ENCODE measurements at places on chromosomes 5 and 9. TPM values are rescaled to one million over a fixed set of nuclear protein-coding genes. Genes with fewer than 3 reads are reported as not detected.

PPP2R2B gene
- total RNA-seq: 3.9 TPM

DBH gene
- not detected for total RNA-seq

DNA sequence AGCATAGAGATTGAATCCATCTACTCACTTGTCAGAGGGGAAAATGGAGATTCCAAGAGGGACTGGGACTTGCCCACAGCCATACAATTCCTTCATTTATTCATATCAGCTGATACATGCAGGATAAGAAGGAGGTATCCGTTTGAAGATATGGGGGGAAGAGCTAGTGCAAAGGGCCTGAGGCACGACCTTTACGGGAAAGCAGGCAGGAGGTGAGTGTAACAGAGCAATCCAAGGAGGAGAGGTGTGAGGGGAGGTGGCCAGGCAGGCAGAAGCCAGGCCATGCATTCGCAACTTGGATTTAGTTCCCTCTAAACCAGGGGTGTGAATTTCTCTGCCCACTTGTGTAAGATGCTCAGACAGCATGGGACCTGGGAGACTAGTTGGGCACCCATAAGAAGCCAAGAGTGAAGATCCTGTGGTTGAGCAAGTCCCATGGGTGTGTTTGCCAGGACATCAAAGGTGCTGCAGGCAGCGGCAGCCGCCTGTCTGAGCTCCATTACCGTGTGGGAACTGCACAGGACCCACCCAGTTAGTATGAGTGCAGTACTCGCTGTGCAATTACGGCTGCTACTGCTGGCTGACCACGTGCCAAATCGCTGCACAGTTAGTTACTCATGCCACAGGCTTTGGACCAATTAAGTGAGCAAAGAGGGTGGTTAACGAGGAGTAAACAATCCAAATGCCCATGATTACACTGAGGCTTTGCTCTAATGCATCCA, 31.4 kb upstream of the FAT2 start:
- no peak for DNase-seq

DNA sequence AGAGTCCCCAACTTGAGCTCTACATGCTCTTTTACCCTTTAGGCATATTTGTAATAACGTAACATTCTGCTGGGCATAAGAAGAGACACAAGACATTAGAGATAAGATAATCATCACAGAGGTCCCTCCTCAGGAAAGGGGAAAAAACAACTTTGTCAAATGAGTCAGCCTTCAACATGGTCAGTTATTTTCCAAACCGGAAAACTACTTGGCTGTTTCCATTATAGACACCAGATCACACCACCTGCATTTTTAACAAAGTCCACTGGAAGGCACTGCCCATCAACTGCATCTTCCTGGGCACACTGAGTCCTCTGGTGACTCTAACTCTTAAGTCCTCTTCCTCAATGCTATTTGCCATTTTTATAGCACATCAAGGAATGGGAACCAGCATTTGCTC, 221.8 kb downstream of the FAM114A2 start:
- no peak for DNase-seq

PPIP5K2 gene
- 19.5 TPM for total RNA-seq

DNA sequence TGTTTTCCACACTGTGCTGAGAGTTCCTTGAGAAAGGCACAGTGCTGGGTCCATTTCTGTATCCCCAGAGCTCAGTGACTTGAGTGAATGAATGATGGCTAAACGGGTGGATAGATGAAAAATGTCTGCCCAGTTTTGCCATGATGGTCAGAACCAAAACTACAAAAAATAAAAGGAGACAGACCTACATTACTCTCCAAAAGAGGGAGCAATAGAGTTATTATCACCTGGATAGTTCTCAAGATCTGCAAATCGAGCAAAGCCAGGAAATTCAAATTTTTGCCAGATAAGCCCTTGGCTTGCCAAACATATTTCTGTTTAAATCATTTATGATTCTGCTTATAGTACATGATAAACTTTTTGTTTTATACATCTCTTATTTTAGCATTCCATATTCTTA, 214.2 kb upstream of the ZNF462 start:
- no peak for DNase-seq

DNA sequence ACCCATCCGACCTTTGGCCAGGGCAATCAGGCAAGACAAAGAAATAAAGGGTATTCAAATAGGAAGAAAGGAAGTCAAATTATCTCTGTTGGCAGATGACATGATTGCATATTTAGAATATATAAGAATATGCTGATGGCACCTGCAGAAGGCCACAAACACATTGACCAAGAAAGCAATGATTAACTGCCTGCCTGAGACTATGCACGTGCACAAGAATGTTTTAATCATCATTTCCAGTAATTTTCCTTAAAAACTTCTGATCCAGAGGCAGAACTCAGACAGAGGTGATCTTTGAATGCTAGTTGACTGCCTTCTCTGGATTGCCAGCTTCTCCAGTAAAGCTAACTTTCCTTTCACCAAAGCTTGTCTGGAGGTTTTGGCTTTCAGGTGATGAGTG, 260.2 kb downstream of the DTWD2 start:
- no peak for DNase-seq

GRCh38 chr9:101307051-101307450, 77.8 kb downstream of the BAAT start:
- no peak for DNase-seq

DNA sequence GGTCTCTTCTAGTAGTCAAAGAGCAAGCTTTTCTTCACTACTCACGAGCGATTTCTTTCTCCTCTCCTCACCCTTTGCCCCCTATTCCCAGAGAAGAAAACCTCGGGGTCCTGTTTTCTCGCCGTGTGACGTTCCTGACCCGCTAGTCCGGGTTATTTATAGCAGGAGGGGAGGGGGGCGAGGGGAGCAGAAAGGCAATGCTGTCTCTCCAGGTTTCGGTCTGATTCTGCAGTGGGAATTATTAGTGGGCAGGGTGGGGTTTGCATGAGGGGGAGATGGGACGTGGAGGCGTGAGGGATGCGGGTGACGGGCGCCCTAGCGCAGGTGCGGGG, 847 bp upstream of the GABRB2 start:
- no peak for DNase-seq

ZBTB26 gene
- 2.9 TPM for total RNA-seq

OR1J2 gene
- not detected for total RNA-seq

PPP3R2 gene
- total RNA-seq: not detected

RPS14 gene
- 3,646 TPM for total RNA-seq

- DNase-seq: no peak
These were observed 471.3 kb downstream of the LRRC70 start for GRCh38 chr5:63049935-63050334.

GRCh38 chr5:130155345-130156011, 251.2 kb downstream of the CHSY3 start:
- DNase-seq: no peak

DNA sequence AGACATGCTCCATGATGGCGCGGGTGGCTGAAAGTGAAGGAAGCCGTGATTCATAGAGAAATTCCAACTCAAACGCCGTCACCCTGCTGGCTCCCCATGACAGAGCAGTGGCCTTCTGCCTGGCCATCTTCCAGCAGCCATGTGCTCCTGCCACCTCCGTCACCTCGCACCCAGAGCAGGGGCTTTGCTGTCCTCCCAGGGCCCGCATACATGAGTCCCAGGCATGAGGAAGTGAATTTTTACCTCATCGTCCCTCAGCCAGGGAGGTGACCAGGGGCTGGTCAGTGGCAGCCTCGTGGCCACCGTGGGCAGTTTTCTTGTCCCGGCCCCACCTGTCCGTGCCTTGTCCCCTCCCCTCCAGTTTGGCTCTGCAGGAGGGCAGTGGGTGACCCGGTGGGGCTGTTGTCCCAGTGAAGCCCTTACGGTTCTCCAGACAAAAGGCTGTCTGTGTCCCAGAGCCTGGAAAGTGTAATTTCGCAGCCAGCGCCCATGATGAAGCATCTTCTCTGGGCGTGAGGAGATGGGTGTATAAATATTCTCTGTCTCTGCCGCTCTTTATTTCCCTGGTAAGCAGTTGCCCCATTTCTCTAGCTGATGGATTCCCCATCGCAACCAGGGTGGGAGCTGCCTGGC, 124.0 kb upstream of the LMX1B start:
- DNase-seq: no peak

DNA sequence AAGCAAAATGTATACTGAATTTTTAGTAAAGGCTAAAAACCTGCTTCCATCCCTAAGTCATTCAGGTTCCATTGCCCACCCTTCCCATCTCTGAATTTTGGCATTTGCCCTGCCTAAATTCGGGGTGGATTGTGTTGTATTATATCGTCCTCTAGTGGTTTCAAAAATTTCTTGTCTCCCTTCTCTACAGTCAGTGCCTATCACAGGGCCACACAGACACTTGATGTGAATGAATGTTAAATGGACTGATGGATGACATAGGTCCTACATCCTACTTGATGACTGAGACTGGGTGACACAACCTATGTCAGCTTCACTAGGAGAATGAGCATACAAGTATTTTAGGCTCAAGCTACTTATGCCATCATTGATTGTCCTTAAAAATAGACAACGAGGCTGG, 45.6 kb upstream of the SLC30A5 start:
- no peak for DNase-seq

GRCh38 chr5:1788828-1789227, 10.8 kb downstream of the MRPL36 start:
- DNase-seq: no peak

DNA sequence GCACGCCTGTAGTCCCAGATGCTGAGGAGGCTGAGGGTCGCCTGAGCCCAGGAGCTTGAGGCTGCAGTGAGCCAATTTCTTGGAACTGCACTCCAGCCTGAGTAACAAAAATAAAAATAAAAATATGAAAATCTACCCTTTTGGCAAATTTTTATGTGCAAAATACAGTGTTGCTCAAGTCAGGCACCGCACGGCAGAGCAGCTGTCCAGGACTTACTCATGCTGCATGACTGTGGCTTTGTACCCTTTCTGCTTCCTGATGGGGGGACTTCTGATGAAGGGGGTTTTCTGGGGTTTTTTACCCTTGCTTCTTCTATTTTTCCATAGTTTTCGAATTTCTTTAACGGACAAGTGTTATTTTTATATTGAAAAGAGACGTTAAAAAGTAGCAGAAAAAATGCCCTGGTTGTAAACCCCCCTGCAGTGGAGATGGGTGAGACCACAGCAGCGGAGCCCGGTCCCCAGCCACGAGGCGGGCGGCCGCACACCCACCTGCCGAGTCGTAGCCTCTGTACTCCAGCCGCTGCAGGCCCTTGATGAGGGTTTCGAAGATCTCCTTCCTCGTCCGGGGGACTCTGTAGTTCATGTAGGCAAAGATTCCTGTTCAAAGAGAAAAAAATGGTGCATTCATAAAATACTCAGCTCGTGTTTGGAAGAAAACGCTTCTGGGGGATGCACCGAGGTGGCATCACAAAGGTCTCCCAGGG, 15.0 kb downstream of the GFPT2 start:
- no peak for DNase-seq

GRCh38 chr9:134944916-134945315, 27.2 kb upstream of the FCN1 start:
- DNase-seq: no peak

TAF1L gene
- not detected for total RNA-seq

PNPLA7 gene
- under 0.01 TPM for total RNA-seq

GRCh38 chr9:82968816-82969215, 94.1 kb downstream of the RASEF start:
- no peak for DNase-seq
